Hepatocyte (in vitro differentiated cells): ENCODE measurements at places on chromosomes 1 and 21. TPM values are rescaled to one million over a fixed set of nuclear protein-coding genes. Genes with fewer than 3 reads are reported as not detected.
A peak's percentile ranks its signal among the peaks of the same experiment; 100 is the strongest.

Gene SLC19A1
- total RNA-seq: 4.0 and 7.7 TPM in 2 replicates

Gene SLAMF9
- total RNA-seq: not detected in 2 replicates

Gene KLF17
- total RNA-seq: 0.08 TPM in 1 of 2 replicates, not detected in the other

Gene CCDC24
- total RNA-seq: 11.0 and 13.2 TPM in 2 replicates

Gene FAM151A
- total RNA-seq: 9.8 and 15.7 TPM in 2 replicates

DNA sequence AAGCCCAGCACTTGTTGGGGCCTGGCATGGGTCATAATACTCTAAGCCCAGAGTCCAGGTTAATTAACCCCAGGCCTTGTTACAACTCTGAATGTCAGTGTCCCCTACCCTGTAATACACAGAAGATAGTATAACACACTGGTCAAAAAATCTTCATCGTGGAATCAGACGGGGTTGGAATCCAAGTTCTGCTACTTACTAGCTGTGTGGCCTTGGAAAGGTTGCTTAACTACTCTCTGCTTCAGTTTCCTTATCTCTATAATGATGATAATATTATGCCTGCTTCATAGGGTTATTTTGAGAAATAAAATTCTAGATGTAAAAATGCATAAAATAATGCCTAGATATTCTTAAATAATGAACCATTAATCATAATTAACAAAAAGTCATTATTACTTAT is 77.8 kb upstream of the CTTNBP2NL start:
- DNase-seq: no peak

GRCh38 chr1:193368302-193368701 is 181.9 kb upstream of the B3GALT2 start:
- DNase-seq: no peak

DNA sequence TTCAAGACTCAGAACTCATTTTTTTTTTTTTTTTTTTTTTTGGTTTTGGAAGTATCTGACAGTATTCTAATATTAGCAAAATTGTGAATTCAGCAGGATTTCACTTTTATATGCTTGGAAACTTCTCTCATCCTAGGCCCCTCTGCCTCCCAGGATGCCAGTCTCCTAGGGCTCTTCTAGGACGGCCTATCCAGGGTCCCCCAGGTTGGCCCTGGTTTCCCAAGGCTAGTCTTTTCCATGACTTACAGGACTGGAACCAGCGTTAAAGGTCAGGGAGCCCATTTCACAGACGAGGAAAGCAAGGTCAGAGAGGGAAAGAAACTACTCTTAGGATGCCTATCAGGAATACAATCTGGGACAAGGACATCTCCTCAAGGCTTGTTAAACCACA is 412.5 kb downstream of the PTPRU start:
- DNase-seq: no peak

- DNase-seq: no peak
Observed at GRCh38 chr1:7257225-7257624, 472.0 kb downstream of the CAMTA1 start.

DNA sequence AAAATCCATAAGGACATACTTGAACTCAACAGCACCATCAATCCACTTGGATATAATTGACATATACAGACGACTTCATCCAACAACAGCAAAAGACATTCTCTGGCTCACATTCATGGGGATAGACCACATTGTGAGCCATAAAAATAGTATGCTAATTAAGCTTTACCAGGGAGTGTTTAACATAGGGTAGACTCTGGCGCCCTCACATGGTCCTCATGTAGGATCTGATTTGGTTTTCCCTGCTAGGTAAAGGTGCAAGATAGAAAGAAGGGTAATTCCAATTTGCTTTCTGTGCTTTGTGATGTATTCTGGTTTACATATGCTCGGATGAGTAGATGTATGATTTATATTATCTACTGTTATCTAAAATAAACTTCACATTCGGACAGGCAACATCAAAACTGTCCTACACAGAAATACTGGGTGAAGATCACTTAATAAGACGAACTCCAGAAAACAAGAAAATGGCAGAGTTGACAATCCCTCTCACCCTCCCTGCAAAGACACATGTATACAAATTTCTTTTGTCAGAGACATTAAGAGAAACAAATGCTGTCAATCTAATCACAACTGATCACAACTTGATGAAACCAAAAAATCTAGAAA is 27.7 kb downstream of the CR1L start:
- DNase-seq: peak; percentile 69

- DNase-seq: no peak
Observed at GRCh38 chr1:223189903-223190724, 47.1 kb upstream of the TLR5 start.

DNA sequence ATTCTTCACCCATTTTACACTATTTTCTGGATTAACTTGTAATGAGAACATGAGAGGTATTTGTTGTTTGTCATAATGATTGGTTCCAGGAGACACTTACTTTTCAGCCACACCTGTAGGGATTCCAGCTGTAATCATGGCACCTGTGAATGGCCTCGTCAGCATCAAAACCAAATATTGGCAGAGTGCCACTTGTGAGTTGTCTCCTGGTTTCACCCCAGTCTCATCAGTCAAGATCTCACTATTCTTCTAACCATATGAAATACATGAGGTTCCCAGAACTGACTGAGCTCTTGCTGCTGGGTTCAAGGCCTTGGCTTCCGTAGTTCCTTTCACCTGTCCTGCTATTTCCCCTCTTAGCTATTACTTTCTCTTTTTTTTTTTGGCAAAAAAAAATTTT is 246.6 kb upstream of the ADGRL2 start:
- DNase-seq: no peak

- no peak for DNase-seq
Observed at GRCh38 chr1:37239225-37239740, 205.0 kb upstream of the GRIK3 start.

- DNase-seq: peak; percentile 79
Observed at GRCh38 chr1:27350663-27351540, 9.1 kb downstream of the SYTL1 start.

DNA sequence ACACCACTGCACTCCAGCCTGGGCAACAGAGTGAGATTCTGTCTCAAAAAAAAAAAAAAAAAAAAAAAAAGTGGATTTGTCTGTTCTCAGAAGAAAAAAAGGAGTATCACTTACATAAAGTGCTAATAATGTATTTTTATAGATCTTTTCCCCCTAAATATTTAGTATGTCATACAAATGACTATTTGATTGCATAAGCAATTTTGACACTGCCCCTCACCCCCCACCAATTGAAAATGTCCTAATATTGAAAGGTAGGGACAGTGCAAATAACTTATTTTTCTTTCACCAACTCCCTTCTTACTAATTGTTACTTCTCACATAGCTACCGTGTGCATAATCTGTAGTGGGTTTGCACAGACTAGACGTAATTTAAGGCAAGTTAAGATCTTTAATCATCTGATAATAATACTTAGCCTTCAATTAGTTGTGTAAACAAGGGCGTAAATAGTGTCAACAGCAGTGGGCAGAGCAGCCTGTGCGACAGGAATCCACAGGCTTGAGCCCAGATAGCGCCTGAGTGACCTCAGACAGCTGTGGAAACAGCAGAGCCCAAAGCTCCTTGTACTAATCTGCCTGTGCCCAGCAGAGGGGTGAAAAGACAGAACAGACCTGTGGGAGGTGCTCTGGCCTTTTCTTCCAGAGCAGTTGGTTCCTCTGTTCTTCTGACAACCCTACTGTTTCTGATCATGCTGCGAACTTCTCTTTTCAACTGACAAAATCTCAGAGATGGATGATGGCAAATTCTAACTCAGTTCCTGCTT is 4.5 kb upstream of the IER5 start:
- DNase-seq: peak; percentile 67

DNA sequence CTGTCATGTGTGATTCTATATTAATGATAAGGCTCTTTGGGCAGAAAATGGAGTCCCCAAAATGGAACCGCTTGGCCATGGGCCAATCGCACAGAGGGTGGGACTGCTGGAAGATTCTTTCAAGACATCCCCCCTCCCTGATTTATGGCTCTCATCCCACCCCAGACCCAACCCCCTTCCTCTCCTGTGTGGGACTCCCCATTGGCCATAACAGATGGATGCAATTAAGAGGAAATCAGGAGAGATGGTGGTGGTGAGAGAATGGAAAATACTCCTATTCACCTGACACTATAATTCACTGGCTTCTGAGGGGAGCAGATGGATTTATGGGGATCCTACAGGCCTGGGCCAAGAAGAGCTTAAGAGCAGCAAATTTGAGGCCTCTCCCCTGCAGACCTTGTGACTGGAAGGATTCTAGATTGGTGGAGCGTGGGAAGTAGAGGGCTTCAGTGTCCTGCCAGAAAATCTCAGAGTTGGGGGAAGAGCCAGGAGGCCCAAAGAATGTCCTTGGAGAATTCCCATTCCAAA is 1.7 kb downstream of the IGFN1 start:
- no peak for DNase-seq

- peak; percentile 67 for DNase-seq
Observed at GRCh38 chr1:38246955-38247952, 200.7 kb upstream of the POU3F1 start.

DNA sequence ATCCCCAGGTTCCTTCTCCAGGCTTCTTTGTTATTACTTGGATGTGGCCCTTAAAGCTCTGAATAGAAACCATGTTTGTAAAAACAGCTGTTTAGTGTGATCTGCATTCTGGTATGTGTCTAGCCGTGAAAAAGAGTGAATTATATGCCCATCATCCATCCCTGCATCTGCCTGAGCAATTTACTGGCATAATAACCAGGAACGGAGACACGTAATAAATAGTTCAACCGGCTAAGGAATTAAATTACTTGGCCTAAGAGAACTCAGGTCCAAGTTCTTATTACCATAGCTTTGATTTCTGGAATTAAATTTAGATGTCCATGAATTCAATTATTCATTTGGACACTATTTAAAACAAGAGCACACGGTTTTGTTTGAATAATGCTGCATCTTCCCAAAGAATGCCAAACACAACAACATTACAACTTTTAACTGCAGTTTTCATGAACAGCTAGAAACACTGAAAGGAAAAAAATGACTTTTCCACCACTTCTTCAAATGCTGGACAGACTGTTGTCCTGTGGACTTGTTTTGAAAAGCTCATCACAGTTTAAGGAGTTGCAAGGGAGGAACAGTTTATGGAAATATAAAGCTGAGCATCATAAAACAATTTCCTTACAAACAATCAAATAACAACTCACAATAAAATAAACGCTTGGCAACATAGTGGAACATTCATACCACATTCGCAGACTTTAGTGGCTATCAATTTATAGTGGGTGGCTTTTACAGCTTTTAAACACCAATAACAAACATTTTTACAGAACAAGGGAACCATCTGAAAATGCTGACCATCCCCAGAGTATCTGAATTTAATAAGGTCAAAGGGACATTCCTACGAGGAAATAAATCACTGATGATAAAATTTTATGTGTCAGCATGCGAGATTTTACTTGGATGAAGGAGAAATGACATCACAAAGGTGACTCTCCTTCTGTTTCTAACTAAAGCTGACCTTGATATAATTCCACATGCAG is 144.7 kb downstream of the APP start:
- DNase-seq: no peak

- no peak for DNase-seq
Observed at GRCh38 chr21:38619992-38620479, 121.8 kb upstream of the ERG start.

GRCh38 chr1:78676993-78677392 is 27.4 kb downstream of the IFI44 start:
- DNase-seq: no peak

DNA sequence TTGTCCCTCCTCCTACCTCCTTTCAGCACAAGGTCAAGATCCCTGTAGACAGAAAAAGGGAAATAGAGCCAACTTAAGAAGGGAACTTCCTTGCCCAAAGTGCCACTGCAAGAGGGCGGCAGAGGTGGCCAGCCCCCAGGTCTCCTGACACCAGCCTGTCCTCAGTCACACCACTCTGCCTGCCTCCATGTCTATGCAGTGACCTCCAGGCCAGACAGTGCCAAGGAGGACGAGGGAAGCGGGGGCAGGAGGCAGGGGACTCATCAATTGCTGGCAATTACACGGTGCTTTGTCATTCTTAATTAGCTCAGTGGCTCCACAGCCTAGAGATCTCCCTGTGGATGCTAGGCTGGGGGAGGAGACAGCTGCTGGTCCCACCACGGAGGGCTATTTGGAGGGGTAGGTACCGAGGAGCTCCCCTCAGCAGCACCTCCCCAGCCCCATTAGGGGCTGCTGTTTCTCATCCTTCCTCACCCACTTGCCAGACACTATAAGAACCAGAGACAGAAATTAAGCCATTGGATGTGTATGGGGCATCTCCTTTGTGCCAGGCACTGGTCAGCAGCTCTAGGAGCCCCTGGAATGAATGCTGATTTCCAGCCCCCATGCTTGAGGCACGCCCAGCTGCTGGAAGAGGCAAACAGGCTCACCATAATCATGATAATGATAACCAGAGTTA is 6.1 kb upstream of the LDLRAP1 start:
- DNase-seq: no peak

GRCh38 chr1:3541465-3541864 is 69.8 kb downstream of the MEGF6 start:
- DNase-seq: no peak

DNA sequence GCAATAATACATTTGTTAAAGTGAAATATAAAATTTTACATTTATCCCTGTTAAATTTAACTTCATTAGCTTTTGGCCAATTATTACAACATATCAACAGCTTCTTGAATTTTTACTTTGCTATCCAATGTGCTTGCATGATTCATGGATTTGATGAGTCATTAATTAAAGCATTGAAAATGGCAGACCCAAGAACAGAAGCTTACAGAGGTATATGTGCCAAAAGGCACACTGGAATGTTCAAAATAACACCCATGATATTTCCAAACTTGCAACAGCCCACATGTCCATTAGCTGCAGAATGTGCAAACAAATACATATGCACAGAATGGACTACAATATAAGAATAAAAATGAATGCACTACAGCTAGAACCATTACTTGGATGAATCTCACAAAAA is 76.4 kb upstream of the MAN1A2 start:
- DNase-seq: no peak

DNA sequence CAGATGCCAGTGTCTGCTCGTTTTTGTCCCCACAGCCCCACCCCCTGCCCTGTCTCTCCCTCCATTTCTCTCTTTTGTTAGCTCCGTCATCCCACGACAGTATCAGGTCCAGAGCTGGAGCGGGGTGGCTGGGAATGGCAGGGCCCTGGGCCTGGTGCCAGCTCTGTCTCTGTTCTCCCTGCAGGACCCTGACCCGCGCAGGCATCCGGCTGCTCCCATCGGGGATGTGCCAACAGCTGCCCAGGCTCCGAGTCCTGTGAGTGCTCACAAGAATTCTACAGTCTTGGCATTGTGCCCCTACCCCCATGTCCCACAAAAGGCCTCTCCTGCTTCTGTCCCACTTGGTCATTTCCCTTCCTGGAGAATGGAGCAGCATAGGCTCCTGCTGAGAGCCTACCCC is 37.4 kb downstream of the UBE2T start:
- DNase-seq: no peak

- no peak for DNase-seq
Observed at GRCh38 chr1:78645723-78646122, 3.9 kb upstream of the IFI44 start.

DNA sequence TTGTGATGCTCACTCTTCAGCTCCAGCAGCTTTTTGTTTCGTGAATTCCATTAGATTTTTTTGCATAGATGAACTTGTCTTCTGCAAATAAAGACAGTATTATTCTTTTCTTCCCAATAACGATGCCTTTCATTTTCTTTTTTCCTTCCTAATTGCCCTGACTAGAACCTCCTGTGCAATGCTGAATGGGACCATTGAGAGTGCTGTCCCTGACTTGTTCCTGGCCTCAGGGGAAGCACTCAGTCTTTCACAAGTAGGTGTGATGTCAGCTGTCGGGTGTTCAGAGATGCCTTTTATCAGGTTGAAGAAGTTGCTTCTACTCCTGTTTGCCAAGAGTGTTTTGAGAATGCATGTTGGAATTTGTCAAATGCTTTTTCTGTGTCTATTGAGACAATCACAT is 64.3 kb upstream of the ADARB1 start:
- DNase-seq: no peak
